ENCODE measurements at places on chromosomes 4 and X.

- no peak for DNase-seq
Measured at GRCh38 chrX:39158801-39159657, 357.8 kb downstream of the MID1IP1 start.

- no peak for DNase-seq
Measured at GRCh38 chrX:153903238-153903980, 1.1 kb upstream of the AVPR2 start.

DNA sequence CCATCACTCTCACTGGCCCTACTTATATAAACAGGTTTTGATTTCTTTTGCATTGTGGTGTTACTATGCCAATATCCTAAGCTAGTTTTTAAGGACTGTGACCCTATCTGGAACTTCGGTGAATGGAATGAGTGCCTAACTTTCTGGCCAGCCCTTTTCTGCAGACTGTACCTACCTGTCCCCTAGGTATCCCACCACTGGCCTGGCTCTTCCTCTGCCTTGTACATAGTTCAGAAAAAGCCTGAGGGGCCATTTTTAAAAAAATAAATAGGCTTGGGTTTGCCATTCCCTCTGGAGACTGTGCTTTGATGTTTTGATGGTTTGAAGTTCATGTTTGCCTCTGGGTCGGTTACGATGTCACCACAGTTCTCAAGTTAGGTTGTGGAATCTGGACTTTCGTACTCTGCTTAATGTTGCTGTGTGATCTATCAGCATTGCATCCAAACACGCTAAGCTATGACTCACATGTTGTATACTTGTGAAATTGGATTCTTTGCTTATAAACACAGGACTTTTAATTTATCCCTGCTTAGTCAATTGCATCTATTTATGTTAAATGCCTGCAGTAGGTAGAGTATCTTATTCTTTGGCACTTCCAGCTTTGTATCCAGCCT is 182.0 kb downstream of the ANKRD50 start:
- no peak for DNase-seq

DNA sequence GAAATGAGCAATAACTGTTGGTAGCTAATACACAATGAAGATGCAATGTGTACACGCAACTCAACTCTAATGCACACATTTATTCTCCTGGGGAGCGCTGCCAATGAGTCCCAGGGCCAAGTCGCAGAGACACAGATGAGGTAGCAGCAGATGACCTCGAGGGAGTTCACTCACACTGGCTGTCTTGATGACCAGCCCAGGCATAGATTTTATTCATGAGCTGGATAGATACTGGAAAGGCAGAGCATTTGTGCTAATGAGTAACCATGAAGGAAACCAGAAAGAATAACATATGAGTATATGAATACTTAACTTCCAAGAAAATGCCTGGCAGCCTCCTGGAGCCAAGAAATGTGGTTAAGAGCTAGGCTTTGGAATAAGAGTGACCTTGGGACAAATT is 42.3 kb downstream of the RASL11B start:
- no peak for DNase-seq

GRCh38 chr4:2127609-2128332 is 68.6 kb downstream of the NAT8L start:
- no peak for DNase-seq
